ENCODE measurements at places on chromosomes 2 and 18. TPM values are rescaled to one million over a fixed set of nuclear protein-coding genes. Genes with fewer than 3 reads are reported as not detected.

USP14 gene
- polyA plus RNA-seq, result 11.2 TPM

CAPN14 gene
- 0.10 TPM for polyA plus RNA-seq

KCNIP3 gene
- 4.1 TPM for polyA plus RNA-seq

RGPD8 gene
- 1.8 TPM for polyA plus RNA-seq

DNA sequence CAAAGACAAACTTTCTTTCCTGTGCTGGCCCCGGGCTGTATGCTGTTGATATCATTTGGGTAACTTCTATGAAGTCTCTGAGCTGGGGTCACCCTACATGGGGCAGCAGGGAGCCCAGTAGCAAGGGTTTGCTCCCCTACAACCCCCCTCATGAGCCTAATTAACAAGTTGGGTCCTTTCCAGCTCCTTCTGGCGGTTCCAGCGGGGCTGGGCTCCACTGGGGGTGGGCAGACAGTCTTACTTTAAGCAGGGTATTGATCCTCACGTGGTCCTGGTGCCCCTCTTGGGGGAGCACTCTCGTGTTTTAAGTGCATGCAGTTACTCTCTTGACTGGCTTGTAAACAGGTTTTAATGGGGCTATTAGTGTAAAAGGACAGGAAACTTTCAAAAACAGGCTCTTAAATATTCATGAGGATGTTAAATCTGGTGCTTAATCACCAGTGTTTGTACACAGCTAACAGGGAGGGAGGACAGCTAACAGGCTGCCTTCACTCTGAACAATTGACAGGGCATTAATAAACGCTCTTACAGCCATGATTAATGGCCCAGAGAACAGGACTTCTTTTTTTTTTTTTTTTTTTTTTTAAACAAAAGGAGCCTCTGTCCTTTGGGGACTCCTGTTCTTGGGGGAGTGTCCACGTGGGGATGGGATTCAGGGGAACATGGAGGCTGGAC, 36.6 kb upstream of the SKOR2 start:
- no peak for DNase-seq

DNA sequence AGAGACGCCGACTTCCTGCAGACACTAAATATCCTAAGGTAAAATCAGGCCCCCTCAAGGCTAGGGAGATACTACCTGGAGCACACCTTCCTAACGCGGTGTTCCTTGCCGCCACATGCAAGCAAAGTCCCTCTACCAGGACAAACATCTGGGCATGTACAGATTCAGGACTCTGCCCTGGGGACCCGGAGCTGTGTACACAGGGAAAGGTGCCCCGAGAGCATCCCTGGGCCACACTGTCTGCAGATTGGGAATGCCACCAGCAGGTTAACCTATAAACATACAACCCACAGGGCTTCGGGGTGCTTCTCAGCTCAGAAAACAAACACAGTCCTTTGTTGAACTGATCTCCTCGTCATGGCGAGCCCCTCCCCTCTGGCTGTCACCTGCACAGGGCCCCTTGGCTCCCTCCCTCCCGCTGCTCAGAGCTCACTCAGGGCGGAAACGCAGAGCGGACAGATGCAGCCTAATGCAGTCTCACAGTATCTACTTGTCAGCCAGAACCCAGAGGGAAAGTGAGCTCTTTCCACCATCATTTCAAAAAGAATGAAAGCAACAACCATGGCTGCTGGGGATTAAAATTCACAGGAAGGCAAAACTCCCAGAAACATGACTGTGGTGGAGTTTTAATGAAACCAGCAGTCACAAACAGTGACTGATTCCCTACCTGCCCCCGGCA, 218.8 kb downstream of the HDAC4 start:
- DNase-seq, result no peak

- peak; percentile 29 for DNase-seq
Measured at GRCh38 chr2:73243884-73244570, 9.9 kb downstream of the CCT7 start.
